ENCODE measurements at places on chromosomes 4 and X.
A peak's percentile ranks its signal among the peaks of the same experiment; 100 is the strongest.

GRCh38 chr4:109398928-109399327, 34.7 kb upstream of the SEC24B start:
- no peak for DNase-seq
- no peaks in the 10 kb centered on the region for H3K27me3 ChIP-seq

- H3K4me3 ChIP-seq, result no peak overlapping the region
- H3K27ac ChIP-seq, result no peak overlapping the region
- H3K36me3 ChIP-seq, result no peaks in the 10 kb centered on the region
- no peaks in the 10 kb centered on the region for H3K27me3 ChIP-seq
- H3K4me1 ChIP-seq, result no peaks in the 10 kb centered on the region
These were observed 175.6 kb downstream of the RBMX2 start for GRCh38 chrX:130577431-130577830.

- H3K27ac ChIP-seq, result no peak overlapping the region
- H3K36me3 ChIP-seq, result no peaks in the 10 kb centered on the region
- H3K4me1 ChIP-seq, result no peaks in the 10 kb centered on the region
- no peak overlapping the region for H3K4me3 ChIP-seq
- no peak for DNase-seq
These were observed 85.2 kb upstream of the DCLK2 start for GRCh38 chr4:149993030-149993429.

- H3K27ac ChIP-seq, result no peak overlapping the region
- H3K4me3 ChIP-seq, result no peak overlapping the region
- no peak for DNase-seq
- H3K4me1 ChIP-seq, result no peaks in the 10 kb centered on the region
- no peaks in the 10 kb centered on the region for H3K36me3 ChIP-seq
- no peaks in the 10 kb centered on the region for H3K27me3 ChIP-seq
These were observed 1342.4 kb upstream of the TENM3 start for GRCh38 chr4:180900781-180901180.

DNA sequence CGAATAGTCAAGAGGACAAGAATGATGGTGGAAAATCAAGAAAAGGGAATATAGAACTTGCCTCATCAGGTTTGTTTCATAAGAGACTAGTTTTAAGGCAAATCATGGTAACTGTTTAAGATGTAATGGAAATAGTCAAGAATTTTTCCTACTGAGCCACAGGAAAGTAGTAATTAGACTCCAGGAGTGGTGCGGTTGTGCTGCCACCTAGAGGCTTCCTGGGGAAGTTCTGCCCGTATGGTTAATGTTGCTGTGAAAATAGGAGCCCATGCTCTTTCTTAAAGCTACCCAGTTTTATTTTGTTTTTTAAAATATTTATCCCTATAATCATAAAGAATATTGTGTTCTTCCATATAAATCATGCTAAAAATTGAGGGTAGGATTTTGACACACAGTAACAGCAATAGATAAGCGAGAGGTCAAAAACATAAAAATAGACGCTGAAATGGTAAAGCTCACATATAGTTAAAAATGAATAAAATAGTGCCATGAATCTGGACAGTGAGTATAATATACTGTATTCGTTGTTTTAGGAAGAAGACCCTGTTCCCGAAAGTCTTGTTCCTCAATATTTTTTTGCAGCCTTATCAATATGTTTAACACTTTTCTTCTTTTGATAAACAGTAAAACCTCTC, 87.0 kb downstream of the PHOX2B start:
- H3K36me3 ChIP-seq, result no peaks in the 10 kb centered on the region
- DNase-seq, result peak; percentile 76
- no peaks in the 10 kb centered on the region for H3K27me3 ChIP-seq
- H3K4me3 ChIP-seq, result no peak overlapping the region
- no peak overlapping the region for H3K27ac ChIP-seq

GRCh38 chrX:21481761-21482160, 107.5 kb downstream of the CNKSR2 start:
- no peak overlapping the region for H3K4me3 ChIP-seq
- H3K4me1 ChIP-seq, result no peaks in the 10 kb centered on the region
- no peak for DNase-seq
- no peak overlapping the region for H3K27ac ChIP-seq
- no peaks in the 10 kb centered on the region for H3K36me3 ChIP-seq
- H3K27me3 ChIP-seq, result no peaks in the 10 kb centered on the region

GRCh38 chr4:144371485-144371884, 231.0 kb upstream of the GYPA start:
- H3K4me3 ChIP-seq, result no peak overlapping the region
- H3K27ac ChIP-seq, result no peak overlapping the region
- H3K36me3 ChIP-seq, result no peaks in the 10 kb centered on the region
- H3K27me3 ChIP-seq, result no peaks in the 10 kb centered on the region
